Gastroesophageal sphincter (tissue), 4 donors: ENCODE measurements at places on chromosomes 12 and 14.

- no peak for ATAC-seq
Measured at GRCh38 chr12:122722387-122722786, 5.8 kb upstream of the HCAR3 start.

DNA sequence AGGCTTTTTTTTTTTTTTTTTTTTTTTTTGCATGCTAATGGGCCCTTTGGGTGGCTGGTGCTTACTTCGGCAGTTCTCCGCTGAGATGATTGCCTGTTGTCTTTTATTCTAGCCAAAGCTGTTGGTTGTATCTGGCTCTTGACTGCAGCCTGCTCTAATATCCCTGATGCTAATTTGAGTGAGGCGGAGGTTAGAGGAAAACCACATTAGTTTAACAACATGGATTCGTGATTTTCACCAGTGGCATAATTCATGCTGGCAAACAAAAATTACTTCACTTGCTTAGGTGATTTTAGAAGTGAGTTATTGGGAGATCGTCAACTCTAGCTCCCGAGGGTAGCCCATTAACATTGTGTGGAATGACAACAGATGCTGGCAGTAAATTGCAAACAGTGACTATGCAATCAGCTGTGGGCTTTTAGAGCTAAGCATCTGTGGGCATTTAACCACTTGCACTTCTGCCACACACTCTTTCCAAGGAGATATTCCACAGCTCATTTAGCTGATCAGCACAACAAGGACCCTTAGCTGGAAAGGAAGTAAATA lies 97.6 kb upstream of the ZDHHC17 start:
- ATAC-seq: no peak

DNA sequence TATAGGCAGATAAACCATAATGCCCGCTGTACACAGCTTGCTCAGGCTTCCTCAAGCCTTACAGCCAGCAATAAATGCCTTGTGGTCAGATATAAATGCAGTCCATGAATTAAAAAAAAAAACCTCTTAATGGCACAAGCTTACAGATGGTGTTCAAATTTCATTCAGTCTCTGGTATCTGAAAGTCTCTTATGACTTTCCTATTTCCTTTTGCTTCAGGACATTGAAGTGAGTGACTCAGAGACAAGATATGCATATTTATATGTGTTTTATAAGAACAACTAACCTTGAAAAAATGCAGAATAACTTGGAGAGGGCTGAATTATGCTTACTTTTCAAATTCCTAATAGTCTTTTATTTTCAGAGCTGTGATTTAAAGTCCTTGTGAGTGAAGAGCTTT lies 426.9 kb upstream of the MIS18BP1 start:
- ATAC-seq: no peak

DNA sequence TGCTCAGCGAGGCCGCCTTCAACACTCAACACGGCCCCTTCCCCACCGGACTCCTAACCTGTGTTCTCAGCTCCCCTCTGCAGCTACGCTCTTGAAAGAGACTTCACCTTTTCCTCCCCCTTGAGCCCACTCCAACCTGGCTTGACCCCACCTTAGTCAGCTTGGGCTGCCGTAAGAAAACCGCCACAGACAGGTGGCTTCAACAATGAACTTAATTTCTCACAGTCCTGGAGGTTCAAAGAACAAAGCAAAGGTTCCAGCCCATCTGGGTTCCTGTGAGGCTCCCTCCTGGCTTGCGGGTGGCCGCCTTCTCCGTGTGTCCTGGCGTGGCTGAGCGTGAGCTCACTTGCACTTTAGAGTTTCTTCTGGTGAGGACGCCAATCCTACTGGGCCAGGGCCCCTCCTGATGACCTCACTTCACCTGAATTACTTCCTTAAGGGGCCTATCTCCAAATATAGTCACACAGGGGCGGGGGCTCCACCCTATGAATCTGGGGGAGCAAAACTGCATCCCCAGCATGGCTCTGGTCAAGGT lies 138.8 kb downstream of the CALM1 start:
- ATAC-seq: no peak

GRCh38 chr14:52053044-52053443 lies 15.8 kb downstream of the NID2 start:
- ATAC-seq: peak; percentile 35

DNA sequence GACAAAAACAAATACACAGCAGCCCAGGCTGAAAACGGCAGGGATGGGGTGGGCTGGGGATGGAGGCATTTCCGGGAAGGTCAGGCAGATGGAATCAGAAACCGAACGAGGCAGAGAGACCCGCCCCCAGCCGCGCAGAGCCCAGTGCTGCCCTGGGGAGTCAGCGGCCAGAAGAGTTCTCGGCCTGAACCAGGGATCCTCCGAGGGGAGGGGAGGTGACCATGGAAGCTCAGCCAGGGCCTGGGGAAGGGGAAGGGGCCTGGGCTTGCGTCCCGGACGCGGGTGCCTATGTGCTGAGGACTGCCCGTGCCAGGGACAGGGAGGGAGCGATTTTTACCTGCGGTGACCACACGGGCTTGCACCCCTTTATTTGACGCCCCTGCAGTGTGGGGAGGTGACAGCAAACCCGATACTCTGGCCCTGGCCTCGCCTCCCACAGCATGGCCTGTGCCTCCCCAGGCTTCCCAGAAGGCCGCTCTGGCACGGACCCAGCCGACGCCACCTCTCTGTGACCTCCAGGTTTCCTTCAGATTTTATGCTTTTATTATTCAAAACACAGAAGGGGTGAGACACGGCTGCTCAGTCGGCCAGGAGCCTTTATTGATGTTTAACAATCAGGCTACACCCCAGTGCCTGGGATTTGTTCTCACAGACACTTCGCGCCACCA lies 7.7 kb downstream of the LRCOL1 start:
- ATAC-seq: no peak

DNA sequence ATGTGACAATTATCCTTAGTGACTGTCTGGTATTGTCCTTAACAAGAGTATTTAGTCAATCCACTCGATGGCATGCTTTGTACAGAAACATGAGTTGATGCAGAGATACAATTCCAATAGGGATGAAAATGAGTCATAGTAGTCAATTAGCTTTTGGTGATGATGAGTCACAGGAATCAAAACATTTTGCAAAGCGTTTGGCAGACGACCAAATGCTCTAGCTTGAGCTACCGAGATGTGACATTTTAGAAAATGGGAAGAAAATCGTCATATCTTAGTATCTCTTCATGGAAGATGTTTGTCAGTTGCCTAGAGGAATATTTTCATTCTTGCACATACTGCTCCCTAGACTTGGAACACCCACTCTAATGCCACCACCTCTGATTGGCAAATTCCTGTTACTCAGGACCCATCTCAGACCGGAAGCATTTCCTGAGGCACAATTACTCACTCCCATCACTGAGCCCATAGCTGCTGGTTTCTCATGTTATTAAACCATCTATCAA lies 95.0 kb downstream of the LMNTD1 start:
- ATAC-seq: no peak

- ATAC-seq: no peak
Measured at GRCh38 chr12:91952916-91953315, 192.7 kb downstream of the BTG1 start.

DNA sequence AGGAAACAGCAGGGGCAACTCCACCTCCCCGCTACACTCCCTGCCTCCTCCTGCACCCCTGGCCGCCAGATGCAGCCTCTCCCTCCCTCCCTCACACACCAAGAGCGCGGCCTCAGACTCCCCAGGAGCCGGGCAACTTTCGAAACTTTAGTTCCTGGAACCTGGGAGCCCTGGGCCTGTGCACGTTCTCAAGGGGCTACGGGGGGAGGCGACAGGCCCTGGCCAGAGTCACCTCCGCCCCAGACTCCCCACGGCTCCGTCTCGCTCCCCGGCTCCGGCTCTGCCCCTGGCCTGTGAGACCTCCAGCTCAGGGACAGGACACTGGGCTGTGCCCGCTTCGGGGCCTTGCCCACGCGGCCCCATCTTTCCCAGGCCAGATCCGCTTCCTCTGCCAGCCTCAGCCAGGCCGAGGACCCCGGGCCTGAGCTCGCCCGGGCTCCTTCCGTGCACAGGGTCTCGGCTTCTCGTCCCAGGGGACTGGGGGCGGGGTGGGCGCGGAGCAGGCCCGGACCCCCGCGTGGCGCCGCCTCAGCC lies 5.5 kb downstream of the AMN start:
- ATAC-seq: no peak

GRCh38 chr12:32431025-32431424 lies 31.7 kb downstream of the FGD4 start:
- ATAC-seq: no peak

DNA sequence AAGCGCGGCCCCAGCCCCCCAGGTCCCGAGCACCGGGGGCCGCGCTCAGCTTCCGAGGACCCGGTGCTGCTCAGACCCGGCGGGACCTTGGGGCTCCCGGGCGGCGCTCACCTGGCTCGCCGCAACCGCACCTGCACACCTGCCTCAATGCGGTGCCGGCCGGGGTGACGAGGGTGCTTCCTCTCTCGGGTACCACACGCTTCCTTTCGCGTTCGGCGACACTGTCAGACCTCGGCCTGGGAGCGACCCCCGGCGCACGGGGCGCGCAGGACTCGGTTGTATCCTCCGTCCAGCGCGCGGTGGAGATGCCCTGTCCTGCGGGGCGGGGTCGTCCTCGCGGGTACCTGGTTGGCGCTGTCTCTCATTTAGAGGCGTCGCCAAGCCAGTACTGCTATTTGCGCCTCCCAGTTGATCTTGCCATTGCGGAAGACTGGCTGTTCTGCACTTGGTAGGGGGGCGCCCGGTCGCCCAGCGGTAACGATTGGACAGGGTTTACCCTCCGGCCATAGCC lies 718 bp downstream of the PACS2 start:
- ATAC-seq: no peak

DNA sequence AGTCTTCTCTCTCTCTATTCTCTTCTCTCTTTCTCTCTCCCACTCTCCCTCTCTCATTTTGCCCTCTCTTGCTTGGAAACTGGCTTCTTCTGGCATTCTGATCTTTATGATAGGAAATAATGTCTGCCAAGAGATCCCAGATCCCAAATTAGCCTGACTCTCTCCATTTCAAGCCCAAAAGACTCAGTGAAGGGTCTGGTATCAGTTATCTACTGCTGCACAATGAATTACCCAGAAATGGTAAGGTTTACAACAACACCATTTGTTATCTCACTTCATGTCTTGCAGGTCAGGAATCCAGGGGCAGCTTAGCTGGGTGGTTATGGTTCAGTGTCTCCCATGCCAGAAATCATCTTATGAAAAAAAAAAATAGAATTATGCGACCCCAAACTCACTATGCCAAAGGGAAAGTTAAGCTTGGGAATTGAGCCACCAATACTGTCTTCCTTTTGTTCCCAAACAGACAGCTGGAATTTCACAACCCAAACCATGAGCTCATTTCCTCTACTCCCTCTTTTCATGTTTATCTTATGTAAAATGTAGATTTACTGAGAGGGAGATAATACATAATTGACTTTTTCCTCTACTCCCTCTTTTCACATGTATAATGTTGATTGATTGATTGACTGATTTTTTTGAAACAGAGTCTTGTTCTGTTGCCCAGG lies 67.8 kb upstream of the FICD start:
- no peak for ATAC-seq

- no peak for ATAC-seq
Measured at GRCh38 chr12:79696416-79696815, 5.7 kb upstream of the PAWR start.

GRCh38 chr12:65889144-65889880 lies 65.0 kb downstream of the HMGA2 start:
- ATAC-seq: no peak

GRCh38 chr12:20369305-20370013 lies 1.1 kb downstream of the PDE3A start:
- ATAC-seq: peak; percentile 83

DNA sequence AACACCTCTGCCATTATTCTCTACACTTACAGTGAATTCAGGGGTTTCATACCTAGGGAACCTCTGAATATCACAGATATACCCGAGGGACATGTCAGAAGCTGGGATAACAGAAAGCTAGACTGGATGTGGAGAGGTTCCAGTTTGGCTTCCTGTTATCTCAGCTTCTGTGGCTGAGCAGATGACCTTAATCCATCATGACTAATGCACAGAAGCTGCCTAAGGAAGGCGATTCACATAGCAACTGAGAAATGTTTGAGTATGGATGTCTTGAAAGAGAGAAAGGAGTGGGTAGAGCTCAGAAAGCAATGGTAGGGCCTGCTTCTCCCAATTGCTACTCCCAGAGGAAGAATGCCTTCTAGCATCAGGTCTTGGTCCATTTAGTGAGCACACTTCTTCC lies 187.6 kb downstream of the RMST start:
- no peak for ATAC-seq

DNA sequence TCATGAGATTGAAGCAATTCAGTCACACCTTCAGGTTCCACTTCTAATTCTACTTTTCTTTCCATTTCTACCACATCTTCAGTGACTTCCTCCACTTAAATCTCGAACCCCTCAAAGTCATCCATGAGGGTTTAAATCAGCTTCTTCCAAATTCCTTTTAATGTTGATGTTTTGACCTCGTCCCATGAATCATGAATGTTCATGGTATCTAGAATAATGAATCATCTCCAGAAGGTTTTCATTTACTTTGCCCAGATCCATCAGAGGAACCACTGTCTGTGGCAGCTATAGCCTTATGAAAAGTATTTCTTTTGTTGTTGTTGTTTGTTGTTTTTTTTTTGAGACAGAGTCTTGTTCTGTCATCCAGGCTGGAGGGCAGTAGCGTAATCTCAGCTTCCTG lies 7.6 kb downstream of the RXYLT1 start:
- no peak for ATAC-seq

DNA sequence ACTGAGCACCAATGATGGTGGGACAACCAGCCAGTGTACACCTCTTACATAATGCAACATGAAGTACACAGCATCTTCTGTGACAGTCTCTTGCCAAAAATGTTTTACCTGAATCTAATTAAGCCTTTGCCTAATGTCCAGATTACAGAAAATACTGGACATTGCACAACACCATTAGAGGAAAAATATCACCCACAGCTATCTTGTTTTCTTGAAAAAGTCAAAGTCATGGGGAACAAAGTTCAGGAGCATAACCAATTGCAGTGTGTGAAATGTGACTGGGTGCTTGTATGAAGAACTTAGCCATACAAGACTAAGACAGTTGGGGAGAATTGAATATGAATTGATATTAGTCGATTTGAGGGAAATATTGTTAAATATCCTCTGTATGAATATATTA lies 12.1 kb upstream of the ANO6 start:
- ATAC-seq: no peak

GRCh38 chr12:182381-182892 lies 31.5 kb downstream of the SLC6A12 start:
- ATAC-seq: no peak

GRCh38 chr12:20453756-20454310 lies 85.5 kb downstream of the PDE3A start:
- ATAC-seq: no peak

GRCh38 chr14:76088771-76089571 lies 62.8 kb upstream of the GPATCH2L start:
- no peak for ATAC-seq

- ATAC-seq: no peak
Measured at GRCh38 chr14:49617852-49618519, 2.4 kb downstream of the RPL36AL start.

DNA sequence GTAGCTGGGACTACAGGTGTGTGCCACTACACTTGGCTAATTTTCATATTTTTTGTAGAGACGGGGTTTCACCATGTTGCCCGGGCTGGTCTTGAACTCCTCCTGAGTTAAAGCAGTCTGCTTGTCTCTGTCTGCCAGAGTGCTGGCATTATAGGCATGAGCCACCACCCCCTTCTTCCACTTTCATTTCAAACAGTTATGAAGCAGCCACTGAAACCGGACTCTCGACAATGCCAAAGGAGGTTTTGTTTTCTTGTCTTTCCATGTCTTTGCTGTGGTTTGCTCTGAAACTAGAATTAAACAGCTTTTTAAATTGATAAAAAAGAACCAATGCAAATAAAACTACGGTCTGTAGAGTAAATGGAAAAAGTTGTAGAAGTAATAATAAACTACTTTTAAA lies 30.4 kb downstream of the RAP1B start:
- no peak for ATAC-seq

- no peak for ATAC-seq
Measured at GRCh38 chr12:55912908-55913307, 14.8 kb downstream of the PYM1 start.
